ENCODE measurements at places on chromosomes 3 and 15.

DNA sequence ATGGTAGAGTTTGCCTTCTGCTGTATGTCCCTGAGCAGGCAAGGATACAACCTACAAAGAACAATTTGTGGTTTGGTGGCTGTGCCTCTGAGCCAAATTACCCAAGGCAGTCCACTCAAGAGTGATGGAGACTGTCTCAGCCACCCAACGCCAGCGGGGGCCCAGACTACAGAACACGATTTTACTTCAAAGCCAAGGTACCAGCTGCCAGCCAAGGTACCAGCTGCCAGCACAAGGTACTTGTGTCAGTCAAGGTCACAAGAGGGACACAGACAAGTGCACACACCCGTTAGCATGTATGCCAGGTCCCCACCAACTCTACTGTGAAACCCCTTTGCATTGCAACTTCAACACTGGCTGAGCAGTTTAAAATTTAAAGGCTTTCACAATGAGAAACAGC lies 23.5 kb downstream of the COLQ start:
- H3K27me3 ChIP-seq: no peaks in the 10 kb centered on the region
- no peak overlapping the region for H3K4me3 ChIP-seq
- H3K36me3 ChIP-seq: peaks cover 3% of the 10 kb centered on the region

DNA sequence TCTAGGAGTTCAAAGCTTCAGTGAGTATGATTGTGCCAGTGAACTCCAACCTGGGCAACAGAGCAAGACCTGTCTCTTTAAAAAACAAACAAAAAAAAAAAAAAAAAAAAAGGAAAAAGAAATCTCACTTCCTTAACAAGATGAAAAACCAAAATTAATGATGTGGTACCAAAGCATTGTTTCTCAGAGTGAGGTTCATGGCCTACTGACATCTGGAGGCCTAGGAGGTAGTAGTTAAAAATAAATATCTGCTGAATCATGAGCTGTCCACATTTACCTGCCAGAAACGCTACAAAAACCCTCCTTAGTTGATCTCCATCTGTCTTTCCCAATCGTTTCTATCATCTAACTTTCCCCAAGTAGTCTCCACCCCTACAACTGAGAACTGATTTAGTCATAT lies 51.2 kb downstream of the EPHA6 start:
- no peaks in the 10 kb centered on the region for H3K4me1 ChIP-seq
- DNase-seq: no peak
- H3K27ac ChIP-seq: no peak overlapping the region
- H3K4me3 ChIP-seq: no peak overlapping the region

DNA sequence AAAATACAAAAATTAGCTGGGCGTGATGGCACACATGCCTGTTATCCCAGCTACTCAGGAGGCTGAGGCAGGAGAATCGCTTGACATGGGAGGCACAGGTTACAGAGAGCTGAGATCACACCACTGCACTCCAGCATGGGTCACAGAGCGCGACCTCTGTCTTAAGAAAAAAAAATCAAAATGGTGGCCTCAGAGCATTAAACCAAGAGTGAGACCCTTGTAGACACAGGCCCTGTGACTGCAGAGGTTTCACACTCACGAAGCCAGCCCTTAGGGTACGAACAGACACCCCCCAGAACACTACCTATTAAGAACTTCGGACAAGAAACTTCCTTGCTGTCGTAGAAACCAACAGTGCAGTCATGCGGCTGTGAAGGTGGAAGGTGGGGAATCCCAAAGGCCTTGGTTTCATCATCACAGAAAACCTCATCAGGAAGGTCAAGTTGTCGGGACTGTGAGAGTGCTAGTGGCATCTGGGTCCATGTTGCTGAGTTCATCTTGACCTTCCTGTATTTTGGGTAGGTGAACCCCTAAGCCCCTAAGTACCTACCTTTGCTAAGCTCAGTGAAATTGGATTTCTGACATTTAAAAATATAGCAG lies 4.8 kb upstream of the PDE8A start:
- peak overlapping the region; percentile 66 for H3K27ac ChIP-seq
- peaks cover 11% of the 10 kb centered on the region for H3K27me3 ChIP-seq
- peaks cover 8% of the 10 kb centered on the region for H3K4me1 ChIP-seq
- no peak overlapping the region for H3K4me3 ChIP-seq
- no peaks in the 10 kb centered on the region for H3K36me3 ChIP-seq

DNA sequence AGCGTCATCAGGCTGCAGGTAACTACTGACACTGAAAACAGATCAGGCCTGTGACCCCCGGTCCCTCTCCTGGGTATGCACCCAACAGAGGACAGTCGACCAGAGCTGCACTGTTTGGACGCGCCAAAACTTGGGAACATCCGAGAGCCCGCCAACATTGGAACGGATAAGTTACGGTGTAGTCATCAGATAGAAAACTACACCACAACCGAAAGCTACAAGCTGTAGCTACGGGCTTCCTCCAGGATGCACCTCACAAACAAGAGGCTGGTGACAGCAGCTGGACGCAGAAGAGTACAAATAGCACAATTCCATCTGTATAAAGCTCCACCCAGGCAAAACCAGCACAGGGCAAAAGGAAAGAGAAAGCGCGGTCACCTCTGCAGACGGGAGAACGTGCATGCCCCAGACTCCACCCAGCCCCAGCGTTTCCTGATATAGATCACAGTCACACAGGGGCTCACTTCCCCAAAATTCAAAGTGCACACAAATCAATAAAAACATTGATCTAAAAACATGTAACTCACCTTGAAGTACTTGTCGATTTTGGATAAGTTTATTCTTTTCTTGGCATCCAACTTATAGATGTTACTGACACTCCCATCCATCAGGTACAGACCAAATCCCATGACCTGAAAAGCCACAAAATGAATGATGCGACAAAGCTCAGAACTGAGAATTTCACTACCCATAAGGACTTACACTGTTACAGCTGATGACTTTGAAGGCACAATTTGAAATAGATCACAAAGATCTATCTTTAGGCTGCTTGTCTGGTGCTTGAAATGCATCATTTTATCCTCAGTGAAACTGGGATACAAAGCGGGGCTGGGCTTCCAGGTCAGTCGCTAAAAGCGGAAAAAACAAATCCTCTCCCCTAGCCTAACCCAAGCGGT lies 43.3 kb downstream of the CYFIP1 start:
- H3K27me3 ChIP-seq: no peaks in the 10 kb centered on the region
- DNase-seq: peak; percentile 27
- H3K36me3 ChIP-seq: peaks cover 13% of the 10 kb centered on the region
- H3K4me3 ChIP-seq: peak overlapping the region; percentile 21
- H3K4me1 ChIP-seq: peaks cover 17% of the 10 kb centered on the region

- H3K27ac ChIP-seq: no peak overlapping the region
- no peak for DNase-seq
- no peak overlapping the region for H3K4me3 ChIP-seq
- H3K27me3 ChIP-seq: peaks cover 20% of the 10 kb centered on the region
- H3K4me1 ChIP-seq: peaks cover 5% of the 10 kb centered on the region
These were observed 56.8 kb downstream of the ATP2B2 start for GRCh38 chr3:10448544-10448943.

GRCh38 chr15:49187549-49188245 lies 17.6 kb downstream of the GALK2 start:
- no peak overlapping the region for H3K27ac ChIP-seq
- H3K4me3 ChIP-seq: no peak overlapping the region
- H3K36me3 ChIP-seq: peaks cover 34% of the 10 kb centered on the region
- H3K4me1 ChIP-seq: peaks cover 31% of the 10 kb centered on the region
- no peak for DNase-seq

DNA sequence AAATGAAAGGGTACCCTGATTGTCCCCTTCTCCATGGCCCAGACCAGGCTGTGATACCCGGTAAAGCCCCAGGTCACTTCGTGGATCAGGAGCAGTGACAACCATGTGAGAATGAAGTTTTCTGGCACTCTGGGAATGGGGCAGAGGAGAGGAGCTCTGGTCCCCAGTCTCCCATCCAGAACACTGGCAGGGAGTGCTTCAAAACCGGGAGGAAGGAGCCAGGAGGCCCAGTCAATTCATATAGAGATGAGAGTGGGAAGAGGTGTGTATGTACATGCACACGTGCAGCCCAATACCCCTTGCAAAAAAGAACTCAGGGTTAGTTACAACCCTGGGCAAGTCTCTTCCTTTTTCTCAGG lies 101.4 kb upstream of the TLE3 start:
- no peak for DNase-seq
- H3K36me3 ChIP-seq: no peaks in the 10 kb centered on the region
- peaks cover 51% of the 10 kb centered on the region for H3K27me3 ChIP-seq
- no peak overlapping the region for H3K27ac ChIP-seq
- H3K4me1 ChIP-seq: peaks cover 28% of the 10 kb centered on the region
- no peak overlapping the region for H3K4me3 ChIP-seq

GRCh38 chr3:147875498-147875897 lies 466.3 kb downstream of the ZIC1 start:
- no peak overlapping the region for H3K4me3 ChIP-seq
- DNase-seq: no peak
- no peaks in the 10 kb centered on the region for H3K36me3 ChIP-seq

GRCh38 chr3:10004960-10005564 lies 18.4 kb upstream of the EMC3 start:
- H3K27me3 ChIP-seq: no peaks in the 10 kb centered on the region
- no peak overlapping the region for H3K4me3 ChIP-seq
- H3K36me3 ChIP-seq: peaks cover 35% of the 10 kb centered on the region
- H3K27ac ChIP-seq: no peak overlapping the region
- no peak for DNase-seq

GRCh38 chr15:58568157-58568571 lies 136.4 kb downstream of the LIPC start:
- H3K36me3 ChIP-seq: no peaks in the 10 kb centered on the region
- no peak overlapping the region for H3K27ac ChIP-seq
- H3K4me1 ChIP-seq: peaks cover 3% of the 10 kb centered on the region
- H3K27me3 ChIP-seq: no peaks in the 10 kb centered on the region
- no peak for DNase-seq

- peaks cover 17% of the 10 kb centered on the region for H3K4me1 ChIP-seq
- H3K27me3 ChIP-seq: no peaks in the 10 kb centered on the region
- no peak for DNase-seq
- H3K36me3 ChIP-seq: no peaks in the 10 kb centered on the region
- no peak within 1 kb of the TSS for H3K4me3 ChIP-seq
- peak within 1 kb of the TSS; percentile 44 for H3K27ac ChIP-seq
These were observed at the start of gene ITIH1 for GRCh38 chr3:52777127-52777958. ITIH1 (plus strand) TSS chr3:52777599; CDS start chr3:52777616, 17 bp downstream.

GRCh38 chr3:63493101-63493500 lies 159.4 kb upstream of the SNTN start:
- H3K27ac ChIP-seq: no peak overlapping the region
- H3K27me3 ChIP-seq: no peaks in the 10 kb centered on the region
- no peak for DNase-seq
- no peak overlapping the region for H3K4me3 ChIP-seq
- H3K36me3 ChIP-seq: no peaks in the 10 kb centered on the region
- no peaks in the 10 kb centered on the region for H3K4me1 ChIP-seq

DNA sequence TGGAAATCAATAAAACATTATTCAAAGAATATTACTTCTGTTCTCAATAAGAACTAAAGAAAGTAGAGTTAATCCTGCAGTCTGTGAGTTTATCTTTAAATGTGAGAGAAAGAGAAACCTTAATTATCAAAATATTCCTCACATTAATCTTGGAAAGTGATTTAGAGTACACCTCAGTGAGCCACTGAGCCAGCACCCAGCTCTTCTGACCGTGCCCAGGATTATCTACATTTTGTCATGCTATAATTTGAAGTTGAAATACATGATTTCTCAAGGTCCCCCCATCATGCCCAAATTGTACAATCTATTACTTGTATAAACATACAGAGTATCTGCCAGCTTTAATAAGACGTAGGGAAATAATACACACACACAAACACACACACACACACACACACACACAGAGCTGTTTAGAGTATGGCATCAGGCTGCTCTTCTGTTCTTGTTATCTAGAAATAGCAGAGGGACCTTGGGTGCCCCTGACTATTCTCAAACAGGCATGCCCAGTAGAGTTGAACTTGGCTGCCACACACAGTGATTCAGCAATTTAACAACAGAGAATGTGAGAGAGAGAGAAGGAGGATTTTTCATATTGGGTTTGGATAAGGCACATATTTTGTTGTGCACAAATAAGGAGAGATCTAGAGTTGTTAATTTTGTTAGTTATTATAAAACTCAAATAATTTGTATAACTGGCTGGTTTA lies 74.4 kb downstream of the P2RY1 start:
- no peaks in the 10 kb centered on the region for H3K4me1 ChIP-seq
- no peaks in the 10 kb centered on the region for H3K27me3 ChIP-seq
- no peak for DNase-seq
- H3K36me3 ChIP-seq: no peaks in the 10 kb centered on the region
- no peak overlapping the region for H3K4me3 ChIP-seq
- no peak overlapping the region for H3K27ac ChIP-seq

DNA sequence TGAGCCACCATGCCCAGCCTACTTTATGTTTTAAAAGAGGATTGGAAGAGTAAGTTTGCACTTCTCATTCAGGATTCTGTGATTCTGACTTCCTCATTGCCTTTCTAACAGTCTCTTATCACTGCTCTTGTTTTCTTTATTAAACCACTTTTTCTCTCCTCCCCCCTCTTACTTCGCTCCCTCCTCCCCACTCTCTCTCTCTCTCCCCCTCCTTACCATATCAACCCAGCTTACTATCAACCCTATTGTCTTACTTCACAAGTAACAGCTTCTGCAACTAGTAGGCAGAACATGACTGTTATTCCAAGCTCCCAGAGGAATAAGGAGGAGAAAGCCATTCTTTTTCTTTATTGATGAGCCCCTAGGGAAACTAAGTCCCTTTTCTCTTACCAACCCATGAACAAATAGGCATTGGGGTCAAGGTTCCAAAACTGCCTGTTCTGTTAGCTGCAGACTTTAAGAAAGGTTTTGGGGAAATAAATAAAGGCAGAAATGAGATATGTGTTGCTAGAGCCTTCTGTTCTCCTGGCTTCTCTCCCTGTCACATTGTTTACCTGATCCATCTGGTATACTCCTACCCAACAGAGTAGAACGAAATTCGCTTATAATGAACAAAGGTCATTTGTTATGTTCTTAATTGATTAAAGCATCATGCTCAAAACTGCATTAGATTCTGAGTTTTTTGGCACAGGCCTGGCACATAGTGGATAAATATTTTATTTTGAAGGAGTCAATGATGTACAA lies 56.4 kb upstream of the RASGRP1 start:
- H3K27me3 ChIP-seq: no peaks in the 10 kb centered on the region
- peaks cover 12% of the 10 kb centered on the region for H3K4me1 ChIP-seq
- H3K27ac ChIP-seq: no peak overlapping the region
- no peaks in the 10 kb centered on the region for H3K36me3 ChIP-seq
- DNase-seq: no peak

GRCh38 chr3:125431912-125432790 lies 57.0 kb upstream of the ZNF148 start:
- H3K4me3 ChIP-seq: no peak overlapping the region
- DNase-seq: no peak
- H3K27me3 ChIP-seq: no peaks in the 10 kb centered on the region
- no peak overlapping the region for H3K27ac ChIP-seq
- no peaks in the 10 kb centered on the region for H3K4me1 ChIP-seq
- H3K36me3 ChIP-seq: no peaks in the 10 kb centered on the region

GRCh38 chr3:25713341-25713985 lies 48.8 kb upstream of the TOP2B start:
- H3K27me3 ChIP-seq: no peaks in the 10 kb centered on the region
- no peak for DNase-seq
- H3K4me1 ChIP-seq: no peaks in the 10 kb centered on the region
- no peak overlapping the region for H3K27ac ChIP-seq
- peaks cover 14% of the 10 kb centered on the region for H3K36me3 ChIP-seq
- H3K4me3 ChIP-seq: no peak overlapping the region

Data from stimulated activated naive B cell treated with anti-CD40 and anti-IgM and Interleukin-4, amounts not matched to agents 10 μg/mL and 1 μg/mL and 100 μg/mL, for 72 hours (primary cell).